NCI-H1436 treated with DMSO at 0.1 percent for 48 hours (cell line): ENCODE measurements at places on chromosomes 7 and 10.

DNA sequence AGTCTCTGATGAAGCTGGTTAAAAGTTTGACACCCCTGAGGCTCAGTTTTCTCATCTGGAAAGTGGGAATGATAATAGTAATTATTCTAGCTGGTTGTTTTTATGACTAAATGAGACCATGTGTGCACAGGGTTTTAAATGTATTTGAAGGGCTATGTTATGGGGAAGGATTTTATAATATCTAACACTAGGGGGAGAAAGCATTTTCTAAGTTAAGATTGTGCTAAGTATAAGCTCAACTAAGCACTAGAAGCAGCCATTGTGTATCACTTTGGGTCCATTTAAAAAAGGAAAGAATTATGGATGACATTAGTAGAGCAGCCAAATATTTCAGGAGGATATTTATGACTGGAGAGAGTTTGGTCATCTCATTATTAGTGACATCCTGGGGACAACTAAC, 49.5 kb upstream of the CREB5 start:
- DNase-seq = no peak

DNA sequence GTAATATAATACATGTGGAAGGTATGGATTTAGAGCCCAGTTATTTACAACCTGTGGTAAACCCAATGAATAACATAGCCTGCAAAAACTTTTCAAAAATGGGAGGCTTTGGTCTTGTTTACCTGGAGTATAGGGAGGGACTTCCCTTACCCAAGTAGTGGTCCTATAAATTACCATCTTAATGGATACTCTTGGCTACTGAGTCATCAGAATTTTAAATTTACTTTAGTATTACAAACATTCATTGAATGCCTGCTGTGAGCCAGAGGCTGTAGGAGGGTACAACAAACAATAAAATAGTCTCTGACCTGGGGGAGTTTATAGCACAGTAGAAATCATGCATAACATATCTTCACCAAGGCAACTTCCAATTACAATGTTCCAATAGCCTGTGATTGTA, 365.1 kb downstream of the BBS9 start:
- no peak for DNase-seq

DNA sequence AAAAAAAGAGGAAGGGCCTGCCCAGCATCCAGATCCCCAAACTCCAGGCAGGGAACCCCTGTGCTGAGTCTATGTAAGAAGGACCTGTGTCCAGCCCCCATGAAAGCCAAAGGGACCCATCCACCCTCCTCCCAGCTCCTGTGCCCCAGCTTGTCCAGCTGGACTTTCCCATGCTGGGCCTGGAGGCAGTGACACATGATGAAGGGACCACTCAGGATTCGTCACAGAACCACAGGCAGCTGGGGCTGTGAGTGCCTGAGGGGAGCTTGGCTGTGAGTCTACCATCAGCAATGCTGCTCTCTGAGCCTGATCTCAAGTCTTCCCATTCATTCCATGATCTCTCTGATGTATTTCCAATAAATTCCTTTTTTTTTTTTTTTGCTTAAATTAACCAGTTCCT, 36.2 kb upstream of the MNX1 start:
- DNase-seq = no peak

DNA sequence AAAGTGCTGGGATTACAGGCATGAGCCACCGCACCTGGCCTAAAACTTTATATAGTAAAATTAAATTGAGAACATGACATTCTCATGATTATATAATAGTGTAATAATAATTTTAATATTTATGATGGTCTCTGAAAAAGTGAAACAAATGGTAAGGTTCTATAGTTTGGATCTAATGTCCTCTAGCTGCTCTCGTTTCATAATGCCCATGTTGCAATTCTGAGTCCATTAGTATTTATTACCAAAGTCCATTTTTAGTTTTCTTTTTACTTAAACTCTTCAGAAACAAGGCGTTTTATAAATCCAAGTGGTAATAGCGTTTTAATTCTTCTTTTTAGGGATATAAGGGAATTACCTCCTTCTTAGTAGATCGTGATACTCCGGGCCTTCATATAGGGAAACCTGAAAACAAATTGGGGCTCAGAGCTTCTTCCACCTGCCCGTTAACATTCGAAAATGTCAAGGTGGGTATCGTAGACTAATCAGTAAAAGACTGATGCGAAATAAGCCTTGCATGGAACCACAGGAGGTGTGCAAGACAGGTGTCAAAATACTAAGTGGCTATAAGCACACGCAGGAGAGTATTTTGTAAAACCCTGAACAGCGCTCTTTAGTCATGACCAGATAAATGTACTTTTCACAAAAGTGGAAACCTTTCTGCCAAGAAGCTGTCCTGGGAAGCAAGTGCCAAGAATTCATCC, 34.1 kb downstream of the ACADSB start:
- DNase-seq = no peak

- DNase-seq = no peak
These were observed 3.0 kb downstream of the PCLO start for GRCh38 chr7:83159731-83160130.

DNA sequence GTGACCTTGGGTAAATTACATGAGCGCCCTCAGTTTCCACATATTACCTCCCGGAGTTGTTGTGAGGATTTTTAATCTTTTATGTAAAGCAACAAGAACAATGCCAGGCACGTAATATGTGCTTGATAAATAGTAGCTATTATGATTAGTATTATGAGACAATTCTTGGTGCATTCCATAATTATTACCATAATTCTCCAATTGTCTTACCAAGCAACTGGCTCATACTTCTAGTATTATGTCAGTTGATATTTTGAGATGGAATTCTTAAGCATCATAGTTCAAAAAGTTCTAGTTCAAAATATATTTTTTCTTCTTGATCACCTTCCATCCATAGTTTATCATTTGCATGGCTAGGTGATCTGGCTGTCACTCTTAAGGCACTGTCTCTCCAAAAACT, 259.0 kb downstream of the BBS9 start:
- no peak for DNase-seq

DNA sequence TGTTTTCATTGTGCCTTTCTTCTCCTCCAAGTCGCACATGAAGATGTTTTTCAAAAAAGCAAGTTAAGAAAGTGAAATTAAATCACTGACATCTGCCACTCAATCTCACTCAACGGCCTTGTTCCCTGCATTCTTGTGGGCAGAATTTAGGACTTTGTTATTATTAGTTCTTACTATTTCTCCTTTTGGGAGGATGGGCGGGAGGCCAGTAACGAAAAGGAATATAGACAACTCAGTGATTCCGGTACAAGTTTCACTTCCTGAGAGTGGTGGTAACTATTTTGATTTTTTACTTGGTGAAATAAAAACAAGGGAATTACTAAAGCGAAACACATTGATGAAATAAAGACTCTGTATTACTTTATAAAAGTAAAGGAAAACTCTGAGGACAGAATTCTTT, 231.9 kb upstream of the HABP2 start:
- DNase-seq = no peak

DNA sequence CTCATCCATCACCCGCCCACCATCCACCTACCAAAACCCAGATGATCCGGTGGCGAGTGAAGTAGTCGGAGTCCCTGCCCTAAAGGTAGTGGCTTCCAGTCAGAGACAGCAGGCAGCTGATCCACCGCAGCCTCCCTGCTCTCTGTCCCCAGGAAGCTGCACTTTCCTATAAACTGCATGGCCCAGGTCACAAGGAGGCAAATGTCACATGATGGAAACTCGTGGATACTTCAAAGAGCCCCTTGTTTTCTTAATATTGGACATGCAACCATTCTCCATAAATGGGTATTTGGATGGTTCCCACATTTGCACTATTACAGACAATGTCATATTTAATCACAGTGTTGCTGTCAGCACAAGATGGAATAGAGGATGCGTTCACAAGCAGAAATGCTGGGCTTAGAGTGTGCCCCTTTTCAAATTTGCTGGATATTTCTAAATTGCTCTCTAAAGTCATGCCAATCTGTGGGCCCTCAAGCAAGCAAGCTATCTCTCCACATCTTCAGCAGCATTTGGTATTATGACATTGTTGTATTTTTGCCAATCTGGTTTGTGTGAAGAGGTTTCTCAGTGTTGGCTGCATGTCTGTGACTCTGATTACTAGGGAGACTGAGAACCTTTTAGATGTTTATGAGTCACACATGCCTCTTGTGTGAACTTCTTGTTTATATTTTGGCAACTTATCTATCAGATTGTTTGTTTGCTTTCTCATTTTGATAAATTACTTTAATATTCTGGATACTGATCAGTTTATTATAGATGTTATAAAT, 822.0 kb downstream of the TNS3 start:
- no peak for DNase-seq

DNA sequence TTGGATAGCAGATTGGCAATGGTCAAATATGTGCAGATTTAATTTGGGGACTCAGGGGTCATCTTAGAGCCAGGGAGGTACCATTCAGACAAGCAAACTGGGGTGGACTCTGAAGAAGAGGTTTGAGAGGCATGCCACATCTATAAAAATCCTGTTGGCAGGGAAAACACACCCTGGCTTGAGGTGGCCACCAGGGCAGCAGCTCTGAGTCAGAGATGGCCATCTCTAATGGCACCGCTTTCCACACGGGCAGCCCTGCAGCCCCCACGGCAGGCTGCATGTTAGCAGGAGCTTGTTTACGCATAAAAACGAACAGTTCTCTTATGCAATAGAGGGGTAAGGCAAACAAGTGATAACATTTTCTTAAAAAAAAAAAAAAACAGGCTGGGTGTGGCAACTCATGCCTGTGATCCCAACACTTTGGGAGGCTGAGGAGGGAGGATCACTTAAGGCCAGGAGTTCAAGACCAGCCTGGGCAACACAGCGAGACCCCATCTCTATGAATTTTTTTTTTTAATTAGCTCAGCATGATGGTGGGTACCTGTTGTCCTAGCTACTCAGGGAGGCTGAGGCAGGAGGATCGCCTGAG, 14.9 kb downstream of the DLG5 start:
- no peak for DNase-seq

- no peak for DNase-seq
These were observed 2.1 kb upstream of the AGR3 start for GRCh38 chr7:16883918-16884317.

GRCh38 chr7:96059075-96059474, 262.8 kb downstream of the SLC25A13 start:
- no peak for DNase-seq

DNA sequence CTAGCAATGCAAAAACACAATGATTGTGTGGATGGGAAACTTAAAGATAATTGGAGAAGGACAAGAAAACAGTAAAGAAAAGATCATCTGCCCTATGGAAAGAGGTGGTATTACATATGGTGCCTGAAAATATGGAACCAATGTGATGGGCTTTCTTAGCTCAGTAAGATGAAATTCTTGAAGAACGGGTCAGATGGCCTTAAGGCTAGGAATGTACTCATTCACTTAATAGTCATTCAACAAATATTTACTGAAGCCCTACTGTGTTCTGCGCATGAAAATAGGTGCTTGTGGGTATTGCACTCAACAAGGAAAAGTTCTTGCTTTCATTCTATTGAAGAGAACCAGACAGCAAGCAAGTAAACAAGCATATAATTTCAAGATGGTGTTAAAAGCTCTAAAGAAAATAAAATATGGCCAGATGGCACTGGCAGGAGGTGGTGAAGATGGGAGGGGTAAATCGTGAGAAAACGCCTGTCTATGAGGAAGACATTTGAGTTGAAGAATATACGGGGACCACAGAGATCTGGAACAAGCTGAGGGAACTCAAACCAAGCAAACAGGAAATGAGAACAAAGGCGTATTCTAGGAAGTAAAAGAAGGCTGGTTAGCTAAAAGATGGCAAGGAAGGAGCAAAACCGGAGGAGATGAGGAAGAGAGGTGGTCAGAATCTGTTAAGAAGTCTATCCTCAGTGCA, 179.7 kb downstream of the ANK3 start:
- DNase-seq = no peak

DNA sequence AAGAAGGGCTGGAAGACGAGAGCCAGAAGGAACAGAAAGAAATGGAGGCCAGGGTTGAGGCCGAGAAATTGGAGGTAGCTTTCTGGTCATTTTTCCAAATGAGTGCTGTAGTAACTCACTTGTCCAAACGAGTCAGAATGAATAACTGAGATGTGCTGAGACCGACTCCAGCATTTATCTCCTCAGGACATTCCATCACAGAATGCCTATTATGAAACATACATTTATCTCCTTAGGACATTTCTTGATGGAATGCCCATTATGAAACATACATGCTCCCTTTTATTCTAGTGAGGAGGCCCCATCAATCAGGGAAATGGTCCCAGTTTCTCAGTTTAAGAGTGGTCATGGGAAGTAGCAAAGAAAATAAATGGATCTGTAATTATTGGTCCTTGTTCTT, 16.5 kb downstream of the AVL9 start:
- no peak for DNase-seq

DNA sequence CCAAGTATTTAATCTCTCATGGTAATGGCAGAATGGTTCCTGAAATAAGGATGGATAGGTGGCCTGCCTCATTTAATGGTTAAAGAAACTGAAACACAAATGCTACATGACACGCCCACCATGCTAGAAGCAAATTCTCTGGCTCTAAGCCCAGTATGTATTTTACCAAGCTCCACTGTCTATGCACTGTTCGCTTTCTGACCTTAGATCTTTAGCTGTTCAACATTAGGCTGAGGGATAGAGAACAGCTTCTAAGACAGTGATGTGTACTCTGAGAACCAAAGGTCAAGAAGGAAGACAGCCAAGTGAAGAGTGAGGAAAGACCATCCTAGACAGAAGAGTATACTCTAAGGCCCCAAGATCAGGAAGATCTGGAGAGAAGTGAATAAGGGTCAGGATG, 26.6 kb downstream of the FAM3C start:
- no peak for DNase-seq

DNA sequence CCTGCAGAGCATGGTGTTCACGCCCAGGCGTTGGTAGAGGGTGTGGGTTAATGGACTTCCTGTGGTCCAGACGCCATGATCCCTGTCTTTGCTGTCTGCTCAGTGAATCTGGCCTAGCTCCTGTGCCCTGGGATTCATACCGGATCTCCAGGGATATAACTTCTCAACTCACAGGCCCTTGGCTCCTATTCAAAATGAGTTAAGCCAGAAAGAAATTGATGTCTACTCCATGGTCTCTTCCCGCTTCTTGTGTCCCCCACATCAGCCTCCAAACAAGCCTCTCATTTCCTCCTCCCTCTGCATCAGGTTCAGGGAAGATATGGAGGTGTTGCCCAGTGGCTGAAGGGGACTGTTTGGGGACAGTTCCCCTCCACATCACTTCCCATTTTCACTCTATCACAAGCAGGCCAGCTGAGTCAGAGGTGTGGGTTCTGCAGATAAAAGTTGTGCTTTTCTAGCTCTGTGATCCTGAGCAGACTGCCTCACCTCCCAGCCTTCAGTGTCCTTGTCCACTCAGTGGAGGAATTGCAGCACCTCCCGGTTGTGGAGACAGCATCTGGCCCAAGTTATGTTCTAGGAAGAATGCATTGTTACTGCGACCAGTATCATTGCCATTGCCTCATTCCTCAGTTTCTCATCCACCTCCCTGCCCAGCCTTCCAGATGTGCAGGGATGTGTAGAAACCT, 22.5 kb downstream of the AKR1E2 start:
- no peak for DNase-seq

- DNase-seq = peak; percentile 2
These were observed 4.5 kb downstream of the FAM180A start for GRCh38 chr7:135743907-135744731.
